SIG-M5 (cell line): ENCODE measurements at places on chromosomes 7 and 10.

DNA sequence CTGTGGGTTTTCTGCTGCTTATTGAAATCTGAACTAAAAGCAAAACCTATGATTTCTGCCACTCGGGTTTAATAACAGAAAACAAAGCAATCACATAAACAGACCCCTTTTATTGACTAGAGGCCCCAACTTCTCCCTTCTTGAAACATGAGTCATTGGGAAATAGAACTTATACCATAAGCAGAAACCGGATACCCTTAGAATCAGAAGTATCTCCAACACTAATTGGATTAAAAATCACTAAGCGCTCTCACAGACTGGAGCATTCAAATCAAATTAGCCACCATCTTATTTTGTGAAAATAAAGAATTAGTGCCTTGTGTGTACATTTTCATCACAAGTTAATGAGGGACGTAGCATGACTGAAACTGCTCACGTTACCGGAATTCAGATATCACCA lies 206.9 kb downstream of the WDR11 start:
- DNase-seq = no peak

- DNase-seq = no peak
Observed at GRCh38 chr10:123573236-123574108, 92.7 kb upstream of the GPR26 start.

DNA sequence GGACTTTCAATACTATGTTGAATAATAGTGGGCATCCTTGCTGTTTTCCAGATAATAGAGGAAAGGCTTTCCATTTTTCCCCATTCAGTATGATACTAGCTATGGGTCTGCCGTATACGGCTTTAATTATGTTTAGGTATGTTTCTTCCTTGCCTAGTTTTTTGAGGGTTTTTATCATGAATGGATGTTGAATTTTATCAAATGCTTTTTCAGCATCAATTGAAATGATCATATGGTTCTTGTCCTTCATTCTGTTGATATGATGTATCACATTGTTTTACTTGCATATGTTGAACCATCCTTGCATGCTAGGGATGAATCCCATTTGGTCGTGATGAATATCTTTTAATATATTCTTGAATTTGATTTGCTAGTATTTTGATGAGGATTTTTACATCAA lies 9.2 kb upstream of the RP9 start:
- no peak for DNase-seq

DNA sequence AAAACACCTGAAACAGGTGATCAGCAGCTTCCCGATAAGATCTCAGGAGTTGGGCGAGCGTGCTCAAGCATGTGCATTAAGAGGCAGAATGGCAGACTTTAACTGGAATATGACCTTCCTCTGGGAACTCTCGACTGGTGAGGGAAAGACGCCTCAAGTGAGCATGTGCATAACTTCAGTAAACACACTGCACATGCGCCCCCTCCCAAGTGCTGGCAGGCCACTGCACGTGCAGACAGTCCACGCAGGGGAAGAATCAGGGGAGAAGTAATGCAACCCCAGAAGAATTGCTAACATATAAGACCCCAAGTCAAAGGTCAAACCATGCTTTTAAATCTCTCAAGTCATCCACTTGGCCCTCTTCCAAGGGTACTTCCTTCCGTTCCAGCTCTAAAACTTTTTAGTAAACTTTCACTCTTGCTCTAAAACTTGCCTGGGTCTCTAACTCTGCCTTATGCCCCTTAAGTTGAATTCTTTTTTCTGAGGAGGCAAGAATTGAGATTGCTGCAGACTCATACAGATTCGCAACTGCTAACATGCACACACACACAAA lies 541.0 kb downstream of the TNS3 start:
- no peak for DNase-seq

- DNase-seq = no peak
Observed at GRCh38 chr7:66146701-66147100, 32.1 kb downstream of the CRCP start.

GRCh38 chr10:33616956-33617355 lies 282.5 kb upstream of the NRP1 start:
- no peak for DNase-seq

- no peak for DNase-seq
Observed at GRCh38 chr7:44045226-44046014, 918 bp downstream of the DBNL start.

- no peak for DNase-seq
Observed at GRCh38 chr7:128271942-128272481, 30.9 kb downstream of the LEP start.

DNA sequence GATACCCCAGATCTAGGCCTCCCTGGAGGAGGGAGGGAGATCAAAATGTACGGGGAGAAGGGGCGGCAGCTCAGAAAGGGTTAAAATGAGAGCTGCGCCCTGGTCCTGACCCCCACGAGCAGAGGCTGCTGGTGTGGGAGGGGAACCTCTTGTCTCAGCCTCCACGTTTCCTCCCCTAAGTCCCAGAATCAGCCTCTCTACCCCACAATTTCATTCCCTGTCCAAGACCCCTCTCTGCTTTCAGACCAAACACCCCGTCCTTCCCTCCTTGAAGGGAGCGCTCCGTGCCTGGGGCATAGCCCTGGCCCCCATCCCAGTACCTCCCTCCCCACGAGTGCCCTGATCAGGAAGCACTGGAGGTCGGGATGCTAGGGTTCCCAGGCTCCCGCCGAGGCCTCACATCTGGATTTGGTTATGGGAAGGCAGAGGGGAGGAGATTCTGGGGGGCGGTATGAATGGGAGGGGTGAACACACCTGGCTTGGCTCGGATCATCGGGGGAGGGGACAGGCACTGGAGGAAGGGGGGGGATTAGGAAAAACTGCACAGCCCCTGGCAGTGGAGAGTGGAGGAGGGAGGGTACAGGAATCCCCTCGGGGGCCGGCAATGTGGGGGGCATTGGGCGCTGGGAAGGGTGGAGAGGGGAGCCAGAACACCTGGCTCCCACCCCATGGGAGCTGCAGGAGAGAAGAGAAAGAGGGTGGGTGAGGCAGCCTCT lies 2.7 kb downstream of the EPHB4 start:
- DNase-seq = no peak

DNA sequence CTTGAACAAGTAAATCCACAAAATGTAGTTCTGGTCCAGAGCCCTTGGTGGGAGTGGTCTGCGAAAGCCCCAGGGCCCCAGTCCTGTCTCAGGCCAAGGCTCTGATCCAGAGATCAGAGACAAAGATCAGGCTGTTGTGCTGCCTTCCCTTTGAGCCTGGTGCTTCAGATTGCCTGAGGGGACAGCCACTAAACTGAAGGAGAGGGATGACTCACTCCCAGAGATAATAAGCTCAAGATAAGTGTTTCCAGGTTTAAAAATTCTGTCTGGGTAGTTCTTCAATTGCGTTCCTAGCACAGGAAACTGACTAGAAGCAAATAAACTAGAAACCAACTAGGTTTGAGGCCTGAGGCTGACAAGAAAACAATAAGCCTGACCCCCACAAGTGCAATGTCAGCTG lies 190.2 kb downstream of the RAMP3 start:
- no peak for DNase-seq

- DNase-seq = no peak
Observed at GRCh38 chr7:140646931-140647647, 6.5 kb upstream of the DENND2A start.

GRCh38 chr7:41027428-41028115 lies 675.3 kb downstream of the INHBA start:
- no peak for DNase-seq

- no peak for DNase-seq
Observed at GRCh38 chr10:35416619-35417312, 80.5 kb downstream of the CCNY start.

- no peak for DNase-seq
Observed at GRCh38 chr10:65110009-65110408, 1588.8 kb downstream of the REEP3 start.

GRCh38 chr10:88346144-88346977 lies 236.8 kb downstream of the RNLS start:
- DNase-seq = no peak

- DNase-seq = no peak
Observed at GRCh38 chr10:26621889-26622711, 75.4 kb upstream of the PDSS1 start.

DNA sequence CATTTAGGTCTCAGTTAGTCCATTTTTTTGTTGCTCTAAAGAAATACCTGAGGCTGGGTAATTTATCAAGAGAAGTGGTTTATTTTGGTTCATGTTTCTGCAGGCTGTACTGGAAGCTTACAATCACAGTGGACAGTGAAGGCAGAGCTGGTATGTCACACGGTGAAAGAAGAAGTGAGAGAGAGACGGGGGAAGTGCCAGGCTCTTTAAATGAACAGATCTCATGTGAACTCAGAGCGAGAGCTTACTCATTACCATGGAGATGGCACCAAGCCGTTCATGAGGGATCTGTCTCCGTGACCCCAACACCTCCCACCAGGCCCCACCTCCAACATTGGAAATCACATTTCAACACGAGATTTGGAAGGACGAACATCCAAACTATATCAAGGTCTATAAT lies 18.9 kb upstream of the PNLIPRP3 start:
- DNase-seq = no peak

DNA sequence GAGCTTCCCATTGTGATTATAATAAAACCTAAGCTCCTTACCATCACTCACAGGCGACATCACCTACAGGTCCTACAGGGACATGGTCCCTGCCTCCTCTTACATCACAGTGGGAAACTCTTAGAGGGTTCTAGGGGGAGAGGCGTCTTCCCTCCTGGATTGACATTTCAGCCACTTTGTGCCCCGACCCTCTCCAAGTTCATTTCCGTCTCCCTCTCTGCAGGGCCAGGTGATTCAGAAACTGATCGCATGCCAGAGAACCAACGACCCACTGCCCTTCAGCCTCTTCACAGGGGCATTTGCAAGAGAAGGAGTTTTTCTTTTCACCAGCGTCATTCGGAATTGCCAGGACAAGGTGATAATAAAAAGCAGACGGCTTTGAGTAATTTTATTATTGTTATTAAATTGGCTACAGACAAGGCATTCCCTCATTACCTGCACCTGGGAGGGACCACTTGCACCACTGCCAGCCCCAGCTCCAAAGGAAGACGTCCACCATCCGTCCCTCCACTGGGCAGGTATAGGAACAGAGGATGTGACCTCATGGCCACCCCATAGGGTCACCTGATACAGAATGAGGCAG lies 85.8 kb upstream of the CUX1 start:
- no peak for DNase-seq

DNA sequence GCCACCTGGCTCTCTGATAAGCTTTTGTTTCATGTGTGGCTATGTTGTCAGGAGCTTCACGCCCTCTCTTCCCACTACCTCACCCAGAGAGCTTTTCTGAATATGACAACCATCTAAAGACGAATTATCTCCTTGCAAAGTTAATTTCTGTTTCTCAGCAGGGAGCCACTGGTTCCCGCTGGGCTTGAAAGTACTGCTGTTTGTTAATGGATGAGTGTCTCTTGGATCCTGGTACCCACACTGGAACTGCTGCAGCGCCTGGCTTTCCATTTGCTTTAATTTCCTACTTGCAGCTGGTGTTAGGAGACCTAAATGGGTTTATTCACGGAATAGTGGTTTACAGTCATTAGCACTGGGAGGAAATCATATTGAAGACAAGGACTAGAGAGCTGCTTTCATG lies 267.9 kb upstream of the LRGUK start:
- no peak for DNase-seq

- no peak for DNase-seq
Observed at GRCh38 chr10:93402192-93402591, 79.9 kb downstream of the MYOF start.

DNA sequence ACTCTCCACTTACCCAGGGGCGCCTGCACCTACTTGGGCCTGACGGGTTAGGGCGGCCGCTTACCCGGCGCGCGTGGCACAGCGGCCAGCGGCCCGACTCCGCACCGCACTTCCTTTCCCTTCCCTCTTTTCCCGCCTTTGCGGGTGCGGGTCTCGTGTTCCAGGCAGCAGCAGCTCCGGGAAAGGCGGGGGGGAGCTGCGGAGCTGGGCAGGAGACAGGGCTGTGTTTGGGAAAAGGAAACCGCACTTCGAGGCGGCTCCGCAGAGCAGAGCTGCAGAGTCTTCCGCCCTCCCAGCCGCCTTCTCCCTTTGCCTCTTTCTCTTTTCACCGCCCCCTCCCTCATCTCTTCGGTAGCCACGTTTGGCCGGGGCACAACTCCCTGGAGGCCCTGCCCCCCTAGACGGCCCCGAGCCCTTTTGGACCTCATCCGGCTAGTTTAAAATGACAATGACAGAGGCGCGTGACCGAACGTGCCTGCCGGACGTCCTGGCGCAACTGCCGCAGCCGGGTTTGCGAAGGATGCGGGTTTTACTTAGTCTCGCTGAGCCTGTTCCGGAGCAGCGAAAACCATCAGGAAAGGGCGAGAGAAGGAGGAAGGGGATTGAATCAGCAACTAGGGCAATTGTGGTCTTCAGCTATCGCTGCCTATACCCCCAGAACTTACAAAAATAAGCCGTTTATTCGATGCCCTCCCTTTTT lies 7.9 kb upstream of the PAX2 start:
- no peak for DNase-seq

GRCh38 chr7:125423458-125424155 lies 494.0 kb upstream of the POT1 start:
- DNase-seq = no peak

- no peak for DNase-seq
Observed at GRCh38 chr10:95319239-95319638, 28.4 kb upstream of the PDLIM1 start.

DNA sequence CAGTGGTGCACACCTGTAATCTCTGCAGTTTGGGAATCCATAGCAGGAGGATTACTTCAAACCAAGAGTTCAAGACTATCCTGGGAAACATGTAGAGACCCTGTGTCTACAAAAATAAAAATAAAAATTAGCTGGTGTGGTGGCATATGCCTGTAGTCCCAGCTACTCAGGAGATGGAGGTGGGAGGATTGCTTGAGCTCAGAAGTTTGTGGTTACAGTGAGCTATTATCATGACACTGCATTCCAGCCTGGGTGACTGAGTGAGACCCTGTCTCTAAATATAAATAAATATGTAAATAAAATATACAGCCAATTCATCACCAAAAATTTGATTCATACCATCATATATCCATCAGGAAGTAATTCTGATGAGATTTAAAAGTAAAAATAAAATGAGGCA lies 60.9 kb downstream of the ANKRD7 start:
- no peak for DNase-seq

GRCh38 chr7:65448816-65449504 lies 75.3 kb downstream of the ZNF92 start:
- DNase-seq = no peak

GRCh38 chr7:117173035-117173770 lies 149.7 kb downstream of the WNT2 start:
- no peak for DNase-seq

DNA sequence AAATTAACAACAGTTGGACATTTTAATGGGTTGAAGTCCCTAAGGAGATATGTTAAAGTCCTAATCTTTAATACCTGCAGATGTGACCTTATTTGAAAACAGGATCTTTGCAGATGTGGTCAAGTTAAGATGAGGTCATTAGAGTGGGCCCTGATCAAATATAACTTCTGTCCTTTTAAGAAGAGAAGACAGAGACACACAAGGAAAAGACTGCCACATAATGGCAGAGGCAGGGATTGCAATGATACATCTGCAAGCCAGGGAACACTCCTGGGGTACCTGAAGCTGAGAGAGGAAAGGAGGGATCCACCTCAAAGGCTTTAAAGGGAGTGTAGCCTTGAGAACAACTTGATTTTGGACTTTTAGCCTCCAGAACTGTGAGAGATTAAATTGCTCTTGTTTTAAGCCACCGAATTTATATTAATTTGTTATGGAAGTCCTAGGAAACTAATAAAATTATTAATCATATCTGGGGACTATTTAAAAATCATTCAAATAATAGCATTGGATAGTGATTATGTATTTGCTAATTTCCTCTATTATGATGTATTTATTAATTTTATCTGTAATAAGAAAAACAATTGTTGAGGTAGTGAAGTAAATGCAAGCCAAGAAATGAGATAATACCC lies 700.0 kb upstream of the PCDH15 start:
- no peak for DNase-seq

GRCh38 chr7:135510592-135511183 lies 786 bp upstream of the CNOT4 start:
- no peak for DNase-seq
